ENCODE measurements at places on chromosomes 4 and X.

DNA sequence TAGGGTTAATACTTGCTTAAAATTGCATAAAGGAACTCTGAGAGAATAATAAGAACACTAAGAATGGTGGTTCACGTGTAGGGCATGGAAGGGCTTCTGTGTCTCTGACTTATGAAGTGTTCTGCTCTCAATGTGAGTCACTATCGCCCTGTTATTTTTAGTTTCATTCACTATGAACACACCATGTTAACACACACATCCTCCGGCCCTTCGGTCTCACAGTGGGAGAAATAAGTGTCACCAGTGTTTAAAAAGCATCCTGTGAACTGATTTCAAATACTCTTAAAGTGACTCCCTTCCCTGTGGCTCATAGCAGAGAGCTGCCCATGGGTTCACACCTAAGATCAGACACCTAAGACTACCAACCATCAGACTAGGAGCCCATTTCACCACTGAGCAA, 33.8 kb upstream of the FGFBP2 start:
- DNase-seq = no peak

- DNase-seq = no peak
Observed at GRCh38 chr4:7433376-7434140, 1.2 kb downstream of the PSAPL1 start.

DNA sequence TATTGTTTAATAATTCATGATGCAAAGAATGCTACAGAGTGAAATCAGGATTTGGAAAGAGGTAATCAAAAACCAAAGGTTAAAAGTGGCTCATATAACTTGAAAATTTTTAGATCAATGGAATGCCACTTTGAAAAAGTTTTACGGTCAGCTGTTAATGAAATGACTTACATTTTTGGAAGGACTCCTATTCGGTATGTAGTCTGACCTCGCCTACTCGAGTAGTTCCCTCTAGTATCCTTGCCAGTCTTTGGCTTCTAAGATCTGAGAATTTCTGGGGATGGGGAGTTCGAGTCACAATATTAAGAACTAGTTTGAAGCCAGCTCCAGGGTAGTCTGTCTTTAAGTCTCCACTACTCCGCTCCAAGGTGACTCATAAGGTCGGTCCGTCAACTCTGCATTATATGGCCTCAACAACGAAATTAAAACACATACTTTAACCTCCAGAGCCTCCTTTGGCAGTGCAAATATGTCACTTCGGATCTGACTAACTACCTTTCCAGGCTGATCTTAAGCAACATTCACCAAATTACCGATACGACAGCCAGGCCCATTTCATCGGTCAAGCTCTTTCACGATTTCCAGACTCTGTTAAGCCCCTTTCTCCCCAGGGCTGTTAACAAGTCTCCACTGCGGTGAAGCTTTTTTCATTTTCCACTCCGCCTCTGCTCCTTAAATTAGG, 733 bp upstream of the NAA15 start:
- DNase-seq = no peak

- no peak for DNase-seq
Observed at GRCh38 chrX:352582-353314, 34.0 kb downstream of the PPP2R3B start.

DNA sequence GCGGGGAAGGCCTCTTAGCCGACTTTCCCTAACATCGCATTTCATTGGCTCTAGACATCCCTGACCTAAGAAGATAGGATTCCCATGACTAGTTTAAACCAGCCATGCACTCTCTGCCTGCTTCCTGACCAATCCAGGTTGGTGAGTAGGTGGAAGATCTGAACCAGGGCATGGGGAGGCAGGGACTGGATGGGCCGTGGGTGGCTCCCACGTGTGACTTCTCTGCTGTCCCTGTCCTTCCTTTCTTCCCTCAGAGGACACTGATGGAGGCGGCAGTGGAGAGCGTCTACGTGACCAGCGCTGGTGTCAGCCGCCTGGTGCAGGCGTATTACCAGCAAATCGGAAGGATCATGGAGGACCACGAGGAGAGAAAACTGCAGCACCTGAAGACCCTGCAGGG, 90.7 kb downstream of the EVC start:
- DNase-seq = no peak

GRCh38 chr4:27049239-27049829, 188.7 kb downstream of the STIM2 start:
- no peak for DNase-seq

DNA sequence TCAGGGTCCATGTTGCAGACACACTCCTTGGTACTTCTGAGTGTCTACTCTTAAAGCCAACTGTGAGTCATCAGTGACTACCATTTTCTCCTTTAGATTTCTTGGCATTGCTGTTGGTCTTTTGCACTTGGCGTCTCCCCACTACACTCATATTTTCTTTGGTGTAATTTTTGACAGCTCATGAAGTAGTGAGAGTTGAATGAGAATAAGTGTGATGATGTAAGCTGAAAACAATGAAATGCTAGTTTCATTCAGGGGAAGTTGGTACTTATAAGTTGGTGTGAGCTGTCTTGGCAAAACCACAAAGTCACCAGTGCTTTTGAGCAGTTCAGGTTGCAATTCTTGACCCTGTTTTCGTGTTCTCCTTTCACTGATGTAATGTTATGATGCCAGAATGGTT, 142.9 kb upstream of the ARX start:
- no peak for DNase-seq

DNA sequence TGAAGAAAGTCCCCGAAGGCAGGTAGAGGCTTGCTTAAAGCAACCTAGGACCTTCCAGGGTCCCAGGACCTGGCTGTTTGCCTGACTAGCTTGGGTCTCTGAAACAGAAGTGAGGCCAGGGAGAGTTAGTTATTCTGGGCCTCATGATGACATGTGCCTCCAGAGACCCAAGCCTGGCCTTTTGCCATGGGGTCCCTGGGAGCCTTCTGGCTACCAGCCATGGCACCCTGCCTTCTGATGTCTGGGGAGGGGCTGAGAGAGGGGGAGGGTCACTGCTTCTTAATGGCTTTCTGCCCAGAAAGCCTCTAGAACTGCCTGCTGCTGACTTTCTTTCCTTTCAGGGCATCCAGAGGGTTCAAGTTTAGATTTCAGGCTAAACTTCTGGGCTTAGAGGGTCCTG, 1.0 kb upstream of the STARD8 start:
- no peak for DNase-seq

GRCh38 chr4:138242076-138242833, at the start of gene SLC7A11:
SLC7A11 (minus strand) TSS chr4:138242349; CDS start chr4:138242069, 280 bp downstream.
- DNase-seq = peak; percentile 68

GRCh38 chrX:49077941-49078340, 1.7 kb downstream of the WDR45 start:
- no peak for DNase-seq

DNA sequence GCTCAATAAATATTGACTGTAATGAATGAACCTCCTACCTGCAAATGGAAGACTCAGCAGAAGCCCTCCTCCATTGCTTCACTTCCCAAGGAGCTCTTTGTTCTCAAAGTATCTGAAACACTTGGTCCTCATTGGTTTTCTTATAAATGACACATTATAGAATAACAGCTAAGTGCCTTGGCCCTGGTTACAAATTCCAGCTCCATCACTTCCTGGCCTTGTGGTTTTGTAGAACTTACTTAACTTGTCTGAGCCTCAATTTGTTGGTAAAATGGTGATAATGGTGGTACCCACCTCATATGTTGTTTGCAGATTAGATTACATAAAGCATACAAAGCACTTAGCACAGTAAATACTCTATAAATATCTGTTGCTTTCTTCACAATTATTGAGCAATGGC, 25.2 kb upstream of the SMIM20 start:
- no peak for DNase-seq

DNA sequence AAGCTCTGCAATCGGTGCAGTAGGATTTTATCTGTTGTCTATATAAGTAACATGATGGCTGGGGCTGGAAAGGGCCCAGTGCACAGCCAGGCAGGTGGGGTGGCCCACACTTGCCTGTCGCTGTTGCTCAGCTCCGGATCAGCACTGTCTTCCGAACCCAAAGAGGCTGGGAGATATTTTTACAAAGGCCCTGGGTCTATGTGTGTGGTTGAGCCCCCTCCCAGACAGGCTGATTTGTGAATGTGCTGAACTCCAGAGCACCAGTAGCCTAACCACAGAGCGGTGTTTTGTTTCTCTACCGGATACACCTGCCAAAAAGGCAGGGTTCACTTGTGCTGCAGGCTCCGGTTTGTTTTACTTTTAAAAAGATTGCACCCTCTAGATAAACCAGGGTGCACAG, 33.5 kb upstream of the CHRNA9 start:
- no peak for DNase-seq

GRCh38 chr4:154516318-154517029, 24.9 kb upstream of the DCHS2 start:
- DNase-seq = no peak

DNA sequence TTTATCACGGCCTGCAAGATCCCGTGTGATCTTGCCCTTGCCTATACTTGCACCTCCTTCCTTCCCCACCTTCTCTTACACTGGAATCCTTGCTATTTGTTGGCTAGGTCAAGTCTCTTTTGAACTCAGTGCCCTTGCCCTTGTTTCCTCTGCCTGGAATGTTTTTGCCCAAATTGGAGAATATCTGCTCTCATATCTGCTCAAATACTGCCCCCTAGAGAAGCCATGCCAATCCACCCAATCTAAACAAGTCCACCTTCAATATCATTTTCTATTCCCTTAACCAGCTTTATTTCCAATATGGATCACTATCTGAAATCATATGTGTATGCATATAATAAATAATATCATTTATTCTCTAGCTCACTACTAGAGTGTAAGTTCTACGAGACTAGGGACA, 1044.2 kb upstream of the FTHL17 start:
- DNase-seq = no peak

- DNase-seq = no peak
Observed at GRCh38 chr4:15873117-15873516, 65.4 kb downstream of the FGFBP1 start.

DNA sequence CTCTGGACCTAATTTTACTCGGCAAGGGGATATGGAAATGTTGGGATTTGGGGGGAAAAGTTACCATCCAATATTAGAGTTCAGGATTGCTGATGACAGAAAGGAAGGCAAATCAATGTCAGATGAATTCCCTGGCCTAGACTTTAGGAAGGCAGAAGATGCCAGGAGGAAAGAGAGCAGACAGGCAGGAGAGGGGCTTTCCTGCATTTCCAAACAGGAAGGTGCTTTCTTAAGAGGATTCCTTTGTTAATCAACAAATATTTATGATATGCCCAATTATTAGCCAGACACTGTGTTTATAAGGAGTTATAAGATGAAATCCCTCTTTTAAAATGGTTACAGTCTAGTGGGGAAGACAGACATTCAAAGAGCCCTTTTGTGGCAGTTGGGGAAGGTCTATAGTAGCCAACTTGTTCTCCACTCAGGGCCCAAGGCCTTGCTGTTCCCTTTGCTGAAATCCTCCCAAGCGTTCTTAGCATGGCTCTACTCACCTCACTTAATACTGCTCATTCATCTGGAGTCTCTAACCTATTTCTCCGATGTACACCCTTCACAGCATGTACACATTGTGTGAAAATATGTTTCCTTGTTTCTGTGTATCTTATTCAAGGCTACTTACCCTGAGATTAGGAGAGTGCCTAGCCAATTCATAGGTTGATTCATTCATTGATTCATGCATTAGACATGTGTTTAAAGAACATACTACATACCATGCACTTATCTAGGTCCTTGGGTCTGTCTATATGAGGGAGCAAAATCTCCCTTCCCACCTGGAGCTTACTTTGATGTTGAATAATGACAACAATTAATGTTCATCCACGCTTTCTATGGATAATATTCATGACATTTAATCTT, 5.3 kb downstream of the IGFBP7 start:
- DNase-seq = no peak

- peak; percentile 70 for DNase-seq
Observed at GRCh38 chrX:129931411-129932015, 25.5 kb downstream of the UTP14A start.

- DNase-seq = no peak
Observed at GRCh38 chr4:183295711-183296110, 24.4 kb downstream of the CLDN22 start.
